ENCODE measurements at places on chromosomes 1 and 21.
A peak's percentile ranks its signal among the peaks of the same experiment; 100 is the strongest.

- DNase-seq, result peak; percentile 40
Observed at GRCh38 chr1:150548632-150549495, at the start of gene ADAMTSL4. ADAMTSL4 (plus strand) TSS chr1:150549408; CDS start chr1:150552289, 2,881 bp downstream.

GRCh38 chr1:92419642-92420041 lies 67.1 kb downstream of the GFI1 start:
- no peak for DNase-seq

DNA sequence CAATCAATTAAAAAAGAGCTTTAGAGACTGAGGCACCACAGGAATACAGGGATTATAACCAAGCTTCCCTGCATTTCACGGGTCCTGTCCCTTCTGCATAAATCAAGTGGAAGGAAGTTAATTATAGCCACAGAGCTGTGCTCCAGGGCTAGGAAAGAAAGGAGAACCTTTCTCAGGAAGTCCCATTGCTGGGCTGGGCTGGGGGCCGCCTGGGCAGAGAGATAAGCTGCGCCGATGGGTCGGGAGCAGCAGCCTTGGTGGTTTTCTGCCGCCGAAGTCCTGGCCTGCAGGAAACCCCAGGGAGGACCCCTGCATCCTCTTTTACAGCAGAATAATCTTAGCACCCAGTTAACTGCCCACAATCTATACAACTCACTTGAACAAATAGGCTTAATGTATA lies 12.6 kb upstream of the CD34 start:
- no peak for DNase-seq

DNA sequence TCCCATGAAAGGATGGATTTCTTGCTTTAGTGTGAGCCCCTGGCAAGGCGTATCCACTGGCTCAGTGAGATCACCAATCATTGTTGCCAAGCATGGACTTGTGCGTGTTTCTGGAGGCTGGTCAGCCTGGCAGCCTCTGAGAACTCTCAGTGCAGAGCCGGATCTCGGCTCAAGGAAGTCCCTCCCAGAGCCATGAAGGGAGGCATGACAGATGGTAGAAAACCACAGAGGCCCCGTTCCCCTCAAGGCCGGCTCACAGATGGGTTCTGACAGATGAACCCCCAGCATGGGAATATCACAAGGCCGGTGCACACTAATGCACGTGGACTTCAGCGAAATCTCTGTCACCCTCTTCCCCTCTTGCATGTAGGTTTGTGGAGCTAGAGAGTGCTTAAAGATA lies 290.5 kb downstream of the AJAP1 start:
- DNase-seq, result no peak

GRCh38 chr1:7578206-7578605 lies 192.9 kb upstream of the VAMP3 start:
- no peak for DNase-seq

DNA sequence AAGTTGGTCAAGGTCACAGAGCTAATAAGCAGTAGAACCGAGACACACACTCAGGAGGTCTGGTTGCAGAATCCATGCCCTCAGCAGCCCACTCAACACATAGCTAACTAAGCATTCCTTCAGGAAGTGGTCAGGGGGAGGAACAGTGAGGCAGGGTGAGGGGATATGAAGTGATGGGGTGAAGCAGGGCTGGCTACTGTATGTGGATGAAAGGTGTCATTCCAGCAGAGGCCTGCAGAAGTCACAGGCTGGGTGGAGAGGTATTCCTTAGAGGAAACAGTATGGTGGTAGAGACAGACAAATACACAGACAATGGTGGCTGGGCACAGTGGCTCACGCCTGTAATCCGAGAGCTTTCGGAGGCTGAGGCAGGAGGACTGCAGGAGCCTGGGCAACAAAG lies 14.1 kb downstream of the TMCO4 start:
- no peak for DNase-seq

- no peak for DNase-seq
Observed at GRCh38 chr1:68917456-68917855, 420.6 kb upstream of the DEPDC1 start.

GRCh38 chr1:208791456-208791855 lies 547.3 kb upstream of the PLXNA2 start:
- no peak for DNase-seq

GRCh38 chr1:53826367-53826766 lies 11.7 kb downstream of the NDC1 start:
- DNase-seq, result no peak

- no peak for DNase-seq
Observed at GRCh38 chr1:157136133-157136532, 2.1 kb downstream of the ETV3 start.

DNA sequence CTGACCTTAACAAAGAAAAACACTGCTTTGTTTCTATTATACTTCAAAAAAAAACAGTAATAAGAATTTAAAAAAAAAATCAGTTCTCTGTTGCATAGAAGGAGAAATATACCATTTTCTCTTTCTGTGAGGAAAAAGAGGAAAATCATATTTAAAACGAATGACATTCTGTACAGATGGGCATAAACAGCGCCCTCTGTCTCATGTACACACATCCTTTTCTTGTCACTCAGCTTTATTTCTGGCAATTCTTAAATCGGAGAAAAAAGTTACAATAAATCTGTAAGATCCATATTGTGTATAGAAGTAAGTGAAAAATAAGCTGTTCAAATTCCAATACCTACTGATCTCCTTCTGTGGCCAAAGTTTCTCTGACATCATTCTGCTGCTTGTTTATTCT lies 245.4 kb downstream of the SMYD3 start:
- no peak for DNase-seq

- DNase-seq, result no peak
Observed at GRCh38 chr1:248811514-248812490, 13.9 kb downstream of the SH3BP5L start.

- DNase-seq, result no peak
Observed at GRCh38 chr1:31795801-31796621, 19.8 kb downstream of the SPOCD1 start.

- no peak for DNase-seq
Observed at GRCh38 chr1:111813440-111814304, 58.0 kb downstream of the DDX20 start.

- peak; percentile 17 for DNase-seq
Observed at GRCh38 chr1:235275223-235275622, 52.8 kb downstream of the ARID4B start.

DNA sequence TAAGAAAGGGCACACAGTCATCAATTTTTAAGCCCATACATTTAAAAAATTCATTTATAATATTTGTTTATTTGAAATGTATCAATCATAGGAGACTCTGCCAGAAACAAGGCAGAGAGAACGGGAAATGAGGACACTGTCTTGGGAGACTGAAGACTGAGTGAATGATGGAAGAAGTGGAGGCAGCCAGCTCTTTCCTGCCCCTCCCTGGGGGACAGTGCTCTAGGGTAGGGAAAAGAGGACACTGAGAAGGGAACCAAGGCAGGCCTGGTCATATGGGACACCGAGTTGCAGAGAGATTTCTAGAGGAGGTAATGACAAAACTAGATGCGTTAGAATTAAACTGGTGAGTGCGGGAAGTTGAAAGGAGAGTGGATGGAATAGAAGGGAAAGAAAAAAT lies 31.6 kb downstream of the EEIG2 start:
- DNase-seq, result no peak

DNA sequence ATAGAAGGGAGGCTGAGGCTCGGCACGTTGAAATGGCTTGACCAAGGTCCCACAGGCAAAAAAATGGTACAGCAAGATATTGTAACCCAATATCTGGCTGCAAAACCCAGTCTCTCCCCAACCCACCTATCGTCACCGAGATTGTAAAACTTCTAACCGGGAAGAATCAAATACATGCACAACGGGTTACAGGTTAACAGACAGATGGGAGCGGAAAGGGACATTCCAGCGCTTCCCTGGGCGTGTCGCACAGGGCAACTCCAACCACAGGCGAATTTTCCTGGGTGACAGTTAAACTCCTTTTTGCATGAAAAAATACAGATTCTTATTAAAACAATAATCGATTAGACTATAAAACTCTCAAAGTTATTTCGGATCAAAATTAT lies 31.8 kb upstream of the JUN start:
- DNase-seq, result peak; percentile 9

- peak; percentile 80 for DNase-seq
Observed at GRCh38 chr1:154747740-154748404, 122.2 kb downstream of the KCNN3 start.

GRCh38 chr1:241695246-241696171 lies 43.4 kb downstream of the WDR64 start:
- DNase-seq, result no peak

DNA sequence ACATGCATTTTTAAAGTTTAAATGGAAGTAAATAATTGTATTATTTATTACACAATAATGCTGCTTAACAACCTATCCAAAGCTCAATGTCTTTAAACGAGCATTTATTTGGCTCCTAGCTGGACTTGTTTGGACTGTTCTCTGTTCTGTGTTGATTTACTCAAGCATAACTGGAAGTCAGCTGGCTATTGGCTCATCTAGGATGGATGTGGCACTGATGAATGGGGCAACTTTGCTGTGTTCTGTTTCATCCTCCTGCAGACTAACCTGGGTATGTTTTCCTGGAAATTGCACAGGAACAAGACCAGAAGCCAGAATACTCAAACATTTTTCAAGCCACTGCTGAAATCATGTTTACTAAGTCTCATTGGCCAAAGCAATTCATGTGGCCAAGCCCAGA lies 70.8 kb upstream of the HSD17B7 start:
- DNase-seq, result no peak

DNA sequence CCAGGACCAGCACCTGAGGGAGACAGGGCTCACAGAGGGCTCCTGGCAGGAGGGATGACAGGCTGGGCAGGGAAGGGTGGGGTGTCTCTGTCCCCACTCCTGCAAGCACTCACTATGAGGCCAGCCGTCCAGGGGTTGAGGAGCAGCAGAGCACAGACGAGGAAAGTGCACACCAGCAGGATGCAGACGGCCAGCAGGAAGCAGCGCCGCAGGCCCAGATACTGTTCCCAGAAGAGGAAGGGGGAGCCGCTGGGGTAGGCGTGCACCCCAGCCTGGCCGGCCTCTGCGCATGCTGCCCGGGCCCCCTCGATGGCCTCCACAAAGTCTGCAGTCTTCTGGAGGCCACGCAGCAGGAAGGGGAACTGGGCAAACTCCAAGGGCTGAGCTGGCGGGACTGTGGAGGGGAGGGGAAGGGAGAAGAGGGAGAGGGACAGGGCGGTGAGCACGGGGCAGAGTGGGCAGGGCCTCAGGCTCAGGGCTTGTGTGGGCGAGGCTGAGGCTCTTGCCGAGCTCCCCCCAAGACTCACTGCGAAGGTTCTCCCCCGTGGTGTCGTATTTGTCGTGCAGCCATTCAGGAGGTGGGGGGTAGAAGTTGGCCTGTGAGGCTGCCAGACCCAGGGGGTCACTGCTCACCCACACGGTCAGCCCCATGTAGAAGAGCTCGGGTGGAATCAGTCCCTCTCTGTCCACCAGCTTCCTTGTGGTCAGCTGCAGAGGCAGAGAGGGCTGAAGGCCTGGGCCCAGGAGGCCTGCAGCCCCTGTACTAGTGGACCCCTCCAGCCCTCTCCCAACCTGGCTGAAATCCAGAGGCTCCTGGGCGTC lies 16.5 kb downstream of the PTCH2 start:
- no peak for DNase-seq

DNA sequence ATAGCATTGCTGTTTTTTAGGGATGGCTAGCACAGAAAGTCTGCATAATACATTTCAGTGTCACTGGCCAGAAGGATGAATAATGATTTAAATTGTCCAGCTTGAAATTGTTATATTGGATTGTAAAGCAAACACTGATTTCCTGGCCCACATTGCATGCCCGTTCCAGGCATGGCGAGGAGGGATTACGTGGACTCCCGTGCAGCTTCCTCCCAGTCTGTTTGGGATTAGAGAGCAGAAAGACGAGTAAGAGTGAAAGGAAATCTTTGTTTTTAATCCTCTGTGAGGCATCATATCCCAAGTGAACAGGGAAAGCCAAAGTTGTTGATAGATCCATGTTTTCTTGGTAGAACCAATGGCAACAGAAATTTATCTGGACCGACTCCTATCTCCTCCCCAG lies 8.4 kb downstream of the TRIM58 start:
- DNase-seq, result no peak

GRCh38 chr1:187961895-187962294 lies 1133.1 kb downstream of the PLA2G4A start:
- no peak for DNase-seq

- no peak for DNase-seq
Observed at GRCh38 chr1:181554465-181554864, 71.1 kb downstream of the CACNA1E start.

GRCh38 chr1:27994060-27994459 lies 34.3 kb downstream of the XKR8 start:
- no peak for DNase-seq

DNA sequence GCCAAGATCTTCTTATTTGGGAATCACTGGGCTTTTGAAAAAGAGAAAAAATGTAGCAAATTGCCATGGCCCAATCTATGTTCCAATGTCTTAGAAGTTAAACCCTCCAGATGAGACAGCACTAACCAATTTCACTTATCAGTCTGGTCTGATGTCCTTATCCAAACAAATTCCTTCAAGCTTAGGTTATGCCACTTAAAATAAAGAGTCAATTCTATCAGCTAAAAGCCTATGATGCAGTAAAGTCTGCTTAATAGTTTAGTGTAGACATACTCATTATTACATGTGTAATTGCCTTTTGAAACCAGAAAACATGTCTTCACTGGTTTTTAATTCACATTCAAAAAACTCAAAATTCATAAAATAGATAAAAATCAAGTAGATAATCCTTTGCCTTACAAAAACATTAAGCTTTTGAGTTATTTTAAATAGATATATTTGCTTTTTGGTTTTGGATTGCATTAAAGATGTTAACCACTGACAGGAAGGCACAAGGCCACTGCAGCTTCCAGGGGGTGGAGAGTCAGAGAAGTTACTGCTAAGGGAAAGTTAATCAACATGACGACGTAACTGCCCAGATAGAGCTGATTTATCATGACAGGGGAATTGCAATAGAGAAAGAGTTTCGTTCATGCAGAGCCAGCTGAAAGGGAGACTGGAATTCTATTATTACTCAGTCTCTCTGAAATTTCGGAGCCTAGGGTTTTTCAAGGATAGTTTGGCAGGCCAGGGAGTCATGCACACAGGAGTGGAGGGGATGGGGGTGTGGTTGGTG lies 106.1 kb downstream of the MAP3K21 start:
- no peak for DNase-seq

DNA sequence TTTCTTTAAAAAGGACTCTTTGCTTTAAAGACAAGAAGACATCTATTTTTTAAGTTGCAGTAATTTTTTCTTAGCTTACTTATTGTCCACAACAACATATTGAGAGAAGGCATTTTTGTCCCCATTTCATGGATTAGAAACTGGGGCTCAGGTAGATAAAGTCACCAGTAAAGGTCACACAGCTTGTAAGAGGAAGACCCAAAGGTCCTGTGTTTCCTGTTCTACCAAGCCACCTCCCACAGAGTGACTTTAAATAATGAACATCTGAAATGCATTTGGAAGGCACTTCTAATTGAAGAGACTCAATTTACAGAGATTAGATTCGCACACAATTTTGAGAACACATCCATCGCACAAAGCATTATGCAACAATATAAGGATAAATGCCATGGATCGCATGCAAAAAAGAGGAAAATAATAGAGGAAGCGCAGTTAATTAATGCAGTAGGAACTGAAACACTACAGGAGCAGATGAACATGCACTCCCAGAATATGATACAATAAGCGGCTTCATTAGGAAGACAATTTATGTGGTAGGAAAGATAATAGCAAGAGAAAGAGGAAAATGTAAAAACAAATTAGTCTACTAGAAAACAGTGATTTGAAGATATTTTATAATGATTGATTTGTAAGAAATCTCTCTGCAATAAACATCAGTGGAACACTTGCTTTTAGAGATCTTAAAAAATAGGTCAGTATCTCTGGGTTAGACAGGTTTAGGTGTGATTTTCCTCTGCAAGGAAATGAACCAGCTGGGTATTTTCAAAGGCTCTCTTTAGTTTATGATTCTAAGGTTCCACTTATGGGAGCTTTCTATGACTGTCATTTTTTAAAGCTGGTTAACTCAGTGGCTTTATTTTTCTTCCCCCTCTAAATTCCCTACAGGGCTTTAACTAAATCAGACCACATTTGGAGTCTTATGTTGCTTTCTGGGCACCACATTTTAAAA lies 27.1 kb upstream of the CD2 start:
- no peak for DNase-seq

Measured in activated CD4-positive, alpha-beta T cell treated with anti-CD3 and anti-CD28 coated beads, Interleukin-10, Interleukin-2, amounts not matched to agents 100 ng/mL and 50 ng/mL, durations not matched to agents 16 hours and 8 hours (primary cell).